ENCODE measurements at places on chromosomes 1 and 21.

GRCh38 chr1:223393275-223394214 is at the start of gene CCDC185:
CCDC185 (plus strand) TSS chr1:223393415; CDS start chr1:223393476, 61 bp downstream.
- no peak for DNase-seq

DNA sequence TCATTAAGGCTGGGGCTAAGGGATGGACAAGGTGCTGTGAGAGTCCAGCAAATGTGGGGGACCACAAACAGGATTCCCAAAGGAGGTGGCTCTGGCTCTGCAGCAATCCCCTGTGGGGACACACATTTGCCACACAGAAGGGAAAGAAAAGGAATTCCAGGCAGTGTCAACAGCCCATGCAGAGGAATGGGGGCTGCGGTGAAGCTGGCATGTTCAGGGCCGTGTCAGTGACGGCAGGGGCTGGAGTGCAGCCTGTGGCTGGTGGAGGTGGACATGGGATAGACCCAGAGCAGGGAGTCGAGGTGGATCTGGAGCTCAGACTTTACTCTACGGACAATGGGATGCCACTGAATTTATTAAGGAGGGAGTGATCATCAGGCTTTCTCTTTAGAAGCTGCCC is 183.2 kb downstream of the TRABD2B start:
- DNase-seq = no peak

DNA sequence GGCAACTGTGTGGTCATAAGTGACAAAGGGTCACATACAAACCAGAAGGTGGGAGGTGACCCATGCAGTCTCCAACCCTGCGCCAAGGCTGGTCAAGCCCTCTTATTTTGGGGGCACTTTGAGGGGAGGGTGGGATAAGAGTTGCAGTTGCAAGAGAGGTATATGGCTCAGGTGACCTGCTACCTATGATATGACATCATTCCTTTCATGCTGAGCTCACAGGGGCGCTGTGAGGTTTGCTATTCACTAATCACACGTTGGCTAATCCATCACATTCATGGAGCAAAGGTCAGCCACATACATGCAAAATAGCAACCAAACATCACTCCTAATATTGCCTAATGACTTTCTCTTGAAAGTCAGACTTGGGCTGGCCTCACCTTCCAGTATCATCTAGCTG is 72.0 kb upstream of the PAXBP1 start:
- DNase-seq = no peak

DNA sequence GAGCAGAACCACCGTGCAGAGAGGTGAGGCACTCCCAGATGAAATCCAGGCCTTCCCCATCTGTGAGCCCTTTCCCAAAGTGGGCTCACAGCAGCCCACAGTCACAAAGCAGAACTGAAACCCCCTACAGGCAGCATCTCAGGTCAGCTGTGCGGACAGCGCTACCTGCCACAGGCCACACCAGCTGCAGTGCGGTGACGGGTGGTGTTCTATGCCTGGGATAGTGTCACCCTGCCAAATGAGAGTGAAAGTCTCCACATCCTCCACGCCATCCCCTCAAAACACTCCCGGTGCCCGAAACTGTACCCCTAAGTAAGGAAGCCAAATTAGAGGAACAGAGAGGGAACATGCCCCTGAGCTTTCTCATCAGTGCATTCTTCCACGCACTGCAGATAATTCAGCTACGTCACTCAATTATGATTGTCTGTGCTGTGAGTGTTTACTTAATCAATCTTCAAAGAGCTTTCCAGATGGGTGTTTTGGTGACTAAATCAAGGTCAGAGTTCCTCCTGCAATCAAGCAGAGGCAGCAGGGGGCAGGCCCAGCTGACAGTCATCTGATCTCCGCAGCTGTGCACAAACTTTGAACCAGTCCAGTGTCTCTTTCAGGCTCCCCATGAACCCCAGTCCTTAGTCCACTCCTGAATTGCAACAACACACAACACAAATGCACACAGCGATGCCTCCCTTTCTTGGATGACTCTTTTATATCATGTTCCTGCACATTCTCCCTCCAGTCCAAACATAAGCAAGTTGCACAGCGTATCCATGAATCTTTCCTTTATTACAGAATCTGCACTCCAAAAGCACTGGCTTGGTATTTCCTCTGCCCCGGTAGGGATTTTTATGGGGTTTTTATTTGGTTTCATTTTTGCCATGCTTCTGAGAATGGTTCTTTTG is 150.0 kb downstream of the TOMM20 start:
- DNase-seq = peak; percentile 27

GRCh38 chr1:158002631-158003405 is 9.4 kb downstream of the KIRREL1 start:
- DNase-seq = no peak

- no peak for DNase-seq
Measured at GRCh38 chr1:172875892-172876291, 174.8 kb downstream of the TNFSF18 start.
